ENCODE measurements at places on chromosomes 5 and 9.

DNA sequence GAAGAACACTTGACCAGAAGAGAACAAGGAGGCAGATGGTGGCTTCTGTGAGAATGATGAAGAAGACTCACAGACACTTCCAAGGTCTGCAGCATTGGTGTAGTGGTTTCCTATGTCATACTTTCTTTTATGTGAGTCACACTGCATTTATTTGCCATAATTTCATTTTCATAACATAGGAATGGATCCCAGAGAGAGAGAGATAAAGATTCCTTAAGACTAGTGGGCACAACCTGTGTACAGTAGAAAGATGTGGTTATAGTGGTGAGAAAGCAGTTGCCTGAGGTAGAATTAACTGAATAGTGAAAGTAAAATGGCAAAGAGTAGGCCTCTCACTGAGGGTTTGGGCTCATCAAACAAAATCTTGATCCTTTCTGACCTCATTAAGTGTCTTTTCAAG, 7.6 kb upstream of the CCDC152 start:
- DNase-seq, result no peak

DNA sequence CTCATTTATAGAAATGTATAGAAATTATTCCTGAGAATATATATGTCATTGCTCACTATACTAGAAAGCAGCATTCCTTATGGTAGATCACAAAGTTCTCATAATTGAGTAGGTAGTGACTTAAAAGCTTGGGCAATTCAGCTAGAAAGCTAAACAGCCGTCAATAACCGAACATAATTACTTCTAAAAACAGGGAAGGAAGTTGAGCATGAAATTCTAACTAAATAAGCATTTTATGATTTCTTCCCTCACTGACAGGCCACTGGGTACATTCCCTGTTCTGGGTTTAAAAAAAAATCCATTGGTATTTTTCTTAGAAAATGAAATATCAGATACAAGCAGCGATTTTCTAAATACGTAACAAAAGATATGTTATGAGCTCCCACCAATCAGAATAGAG, 91.1 kb upstream of the DAB2 start:
- no peak for DNase-seq

- DNase-seq, result no peak
Measured at GRCh38 chr5:120805131-120805530, 341.0 kb downstream of the PRR16 start.

- DNase-seq, result no peak
Measured at GRCh38 chr5:178542455-178542854, 47.7 kb downstream of the COL23A1 start.

DNA sequence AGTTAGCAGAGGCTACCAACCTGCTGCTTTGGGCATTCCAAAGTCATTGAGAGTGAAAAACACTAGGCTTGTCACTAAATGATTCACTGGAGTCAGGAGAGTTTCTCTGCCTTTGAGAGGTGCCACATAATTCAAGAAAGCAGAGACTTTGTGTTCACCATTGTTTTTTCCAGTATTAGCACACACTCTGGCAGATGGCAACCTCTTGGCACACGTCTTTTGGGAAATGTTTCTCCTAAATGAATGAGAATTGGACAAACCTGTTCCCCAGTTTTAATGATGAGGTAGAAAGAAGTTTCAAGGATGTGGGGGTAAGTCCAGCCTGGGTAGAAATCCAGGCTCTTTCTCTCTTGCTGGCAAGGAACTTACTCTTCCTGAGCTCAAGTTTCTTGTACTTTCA, 259.1 kb downstream of the GABRB2 start:
- no peak for DNase-seq

- DNase-seq, result no peak
Measured at GRCh38 chr5:151549713-151550112, 41.4 kb downstream of the FAT2 start.

GRCh38 chr5:174493530-174493929, 230.9 kb upstream of the MSX2 start:
- no peak for DNase-seq

DNA sequence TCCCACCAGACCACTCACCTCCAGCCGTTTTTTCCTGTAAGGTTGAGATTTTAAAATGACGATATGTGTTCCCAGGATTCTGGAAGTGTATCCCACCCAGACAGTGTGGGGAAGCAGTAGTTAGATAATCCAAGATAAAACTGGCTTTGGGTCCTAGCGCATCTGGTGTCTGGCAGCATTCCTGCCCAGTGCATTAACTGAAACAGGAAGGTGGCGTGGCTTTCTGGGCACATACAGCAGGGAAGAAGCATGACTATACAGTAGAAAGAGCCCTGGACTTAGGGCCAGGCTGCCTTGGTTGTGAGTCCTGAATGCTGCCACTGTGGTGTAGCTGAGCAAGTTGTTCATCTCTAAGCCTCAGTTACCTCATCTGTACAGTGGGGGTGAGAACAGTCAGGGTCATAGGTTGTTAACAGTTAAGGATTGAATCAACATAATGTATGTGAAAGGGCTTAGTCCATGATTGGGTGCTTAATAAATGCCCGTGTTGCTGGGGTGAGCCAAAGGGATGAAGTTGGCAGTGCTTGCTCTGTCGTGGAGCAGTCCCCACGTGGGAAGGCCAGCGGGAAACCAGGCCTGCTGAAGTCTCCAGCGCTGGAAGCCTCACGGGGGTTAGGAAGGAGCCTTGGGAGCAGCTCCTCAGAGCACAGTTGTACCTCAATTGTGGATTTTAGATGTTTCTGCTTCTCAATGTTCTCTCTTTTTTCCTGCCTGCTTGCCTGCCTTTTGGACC, 18.0 kb downstream of the CLTA start:
- no peak for DNase-seq

DNA sequence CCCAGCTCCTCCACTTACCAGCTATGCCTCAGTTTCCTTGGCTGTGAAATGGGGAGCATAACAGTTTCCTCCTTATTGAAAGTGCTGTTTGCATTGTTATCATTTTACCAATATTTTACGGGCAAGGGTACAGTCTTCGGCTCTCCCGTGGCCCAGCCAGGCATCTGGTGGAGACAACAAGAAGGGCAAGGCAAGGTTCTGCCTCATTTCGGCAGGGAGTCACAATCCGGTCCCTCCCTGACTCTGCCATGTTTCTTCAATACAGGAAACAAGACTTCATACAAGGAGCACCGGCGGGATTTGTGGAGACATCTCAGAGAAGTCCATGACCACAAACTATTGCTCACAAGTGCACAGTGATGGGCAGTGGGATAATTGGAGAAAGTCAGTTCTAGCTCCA, 174.0 kb downstream of the FGF18 start:
- DNase-seq, result no peak

DNA sequence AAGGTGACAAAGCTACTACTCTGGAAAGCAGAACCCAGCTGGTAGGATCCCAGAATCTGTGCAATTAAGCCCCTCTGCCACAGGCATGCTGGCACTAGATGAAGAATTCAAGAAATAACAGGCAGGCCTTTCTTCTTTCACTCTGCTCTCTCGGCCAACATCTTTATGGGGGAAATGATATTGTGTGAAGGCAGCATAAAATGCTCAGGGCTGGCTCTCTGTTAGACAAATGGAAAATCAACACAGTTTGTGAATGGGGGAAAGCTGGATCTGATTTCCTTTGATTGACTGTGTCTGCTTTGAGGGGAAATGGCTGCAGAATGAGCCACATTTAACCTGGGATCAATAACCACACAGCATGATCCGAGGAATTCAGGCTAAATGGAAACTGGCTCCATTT, 29.1 kb upstream of the AKNA start:
- DNase-seq, result no peak

- no peak for DNase-seq
Measured at GRCh38 chr5:55599148-55600050, 64.6 kb upstream of the PLPP1 start.

GRCh38 chr9:35537913-35538312, 48.0 kb downstream of the RUSC2 start:
- DNase-seq, result no peak

DNA sequence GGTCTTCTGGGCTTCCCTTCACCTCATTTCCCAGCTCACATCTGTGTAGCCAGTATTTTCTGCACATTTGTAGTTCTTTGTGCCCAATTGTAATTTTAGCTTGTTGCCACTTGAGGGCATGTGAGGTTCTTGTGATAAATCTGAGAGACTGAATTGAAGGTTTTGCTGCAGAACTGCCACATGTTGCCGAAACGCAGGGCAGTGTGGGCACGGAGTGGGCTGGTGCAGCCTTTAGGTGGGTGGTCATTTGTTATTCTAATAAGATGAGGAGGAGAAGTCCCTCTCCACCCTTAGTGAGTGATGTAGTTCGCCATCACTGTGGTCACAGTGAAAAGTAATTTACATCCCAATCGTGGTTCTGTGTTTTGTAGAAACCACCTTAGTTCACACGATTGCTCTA, 21.2 kb downstream of the OTULIN start:
- DNase-seq, result no peak

DNA sequence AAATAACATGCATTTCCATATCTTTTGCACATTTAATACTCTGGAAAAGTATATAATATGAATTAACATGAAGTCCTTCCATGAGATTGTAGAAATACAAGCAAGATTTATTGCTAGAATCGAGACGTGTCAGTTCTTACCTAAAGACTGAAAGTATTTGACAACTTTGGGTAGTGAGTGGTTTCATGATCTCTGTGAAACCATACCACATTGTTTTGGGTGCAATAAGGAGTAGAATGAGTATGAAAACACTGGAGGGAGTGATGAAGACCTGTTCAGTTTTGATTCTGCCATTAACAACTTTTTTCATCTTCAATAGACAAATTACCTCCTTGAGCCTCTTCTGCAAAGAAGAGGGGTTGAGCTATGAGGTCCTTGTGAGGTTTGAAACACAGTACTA, 133.7 kb downstream of the NUDT12 start:
- no peak for DNase-seq

Data from SIG-M5 (cell line).